ENCODE measurements at places on chromosomes 5 and 9. TPM values are rescaled to one million over a fixed set of nuclear protein-coding genes. Genes with fewer than 3 reads are reported as not detected.

DNA sequence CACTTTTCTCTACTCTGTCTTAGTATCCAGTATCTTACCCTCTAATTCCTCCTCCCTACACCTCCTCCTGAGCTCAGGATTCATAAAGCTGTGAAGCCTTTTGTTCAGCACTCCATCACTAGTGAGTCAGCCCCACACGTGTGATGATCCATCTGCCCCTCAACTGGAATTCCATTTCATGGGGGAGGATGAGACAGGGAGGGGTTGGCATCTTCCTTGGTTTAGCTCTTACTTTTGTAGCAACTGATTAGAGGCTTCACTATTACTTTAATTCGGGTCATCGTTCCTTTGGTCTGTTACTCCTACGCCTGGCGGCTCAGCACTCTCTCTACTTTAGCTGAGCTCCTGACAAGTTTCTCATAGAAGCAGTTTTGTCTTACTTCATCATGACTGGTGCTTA lies 11.8 kb downstream of the BTNL8 start:
- no peak for DNase-seq

GRCh38 chr5:167779644-167780043 lies 511.8 kb upstream of the WWC1 start:
- DNase-seq, result no peak

PCDHGA6 gene
- 18.4 TPM for polyA plus RNA-seq

DNA sequence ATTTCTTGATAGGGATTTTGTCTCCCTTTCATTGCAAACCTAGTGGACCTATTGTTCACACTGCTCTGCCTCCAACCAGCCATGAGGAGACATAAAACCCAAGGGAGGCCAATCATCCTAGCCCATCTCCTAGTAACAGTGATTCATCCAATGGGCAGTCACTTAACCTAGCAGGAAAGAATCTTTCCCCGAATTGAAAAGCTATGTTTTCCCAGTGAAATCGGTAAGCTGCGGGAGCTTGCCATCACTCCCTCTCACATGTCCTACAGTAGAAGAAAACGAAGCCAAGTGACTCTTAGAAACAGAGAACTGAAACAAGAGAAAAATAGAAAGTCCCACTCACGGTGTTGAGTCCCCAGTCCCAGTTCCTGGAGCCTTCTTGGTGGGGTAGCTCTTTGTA lies 123.3 kb downstream of the SUSD1 start:
- DNase-seq, result no peak

DNA sequence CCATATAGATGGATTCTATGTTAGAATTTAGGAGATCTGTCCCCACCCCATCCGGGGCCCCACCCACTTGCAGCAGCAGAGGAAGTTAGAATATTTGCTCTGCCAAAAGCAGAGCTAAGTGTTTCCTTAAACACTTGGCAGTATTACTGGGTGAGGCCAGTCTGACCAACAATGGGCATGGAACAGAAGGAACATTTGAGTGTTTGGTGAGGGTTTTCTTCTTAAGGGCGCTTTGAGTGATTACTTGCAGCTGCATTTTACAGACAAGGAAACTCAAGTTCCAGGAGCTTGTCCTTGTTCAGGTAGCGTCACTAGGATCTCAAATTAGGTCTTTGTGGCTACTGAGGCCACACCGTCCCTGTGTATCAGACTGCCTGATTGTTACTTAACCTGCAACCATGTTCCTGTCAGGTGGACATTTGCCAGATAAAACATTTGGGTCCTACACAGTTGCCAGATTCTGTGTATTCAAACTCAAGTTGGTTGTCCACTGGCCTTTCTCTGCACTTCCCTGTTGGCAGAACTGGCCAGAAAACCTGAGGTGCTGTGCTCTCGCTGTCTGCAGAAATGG lies 59.3 kb downstream of the SLC46A2 start:
- DNase-seq, result no peak

GRCh38 chr5:37208883-37209797 lies 40.0 kb downstream of the CPLANE1 start:
- DNase-seq, result no peak

- DNase-seq, result no peak
These were observed 265.7 kb downstream of the TMEM167A start for GRCh38 chr5:82811490-82811889.

DNA sequence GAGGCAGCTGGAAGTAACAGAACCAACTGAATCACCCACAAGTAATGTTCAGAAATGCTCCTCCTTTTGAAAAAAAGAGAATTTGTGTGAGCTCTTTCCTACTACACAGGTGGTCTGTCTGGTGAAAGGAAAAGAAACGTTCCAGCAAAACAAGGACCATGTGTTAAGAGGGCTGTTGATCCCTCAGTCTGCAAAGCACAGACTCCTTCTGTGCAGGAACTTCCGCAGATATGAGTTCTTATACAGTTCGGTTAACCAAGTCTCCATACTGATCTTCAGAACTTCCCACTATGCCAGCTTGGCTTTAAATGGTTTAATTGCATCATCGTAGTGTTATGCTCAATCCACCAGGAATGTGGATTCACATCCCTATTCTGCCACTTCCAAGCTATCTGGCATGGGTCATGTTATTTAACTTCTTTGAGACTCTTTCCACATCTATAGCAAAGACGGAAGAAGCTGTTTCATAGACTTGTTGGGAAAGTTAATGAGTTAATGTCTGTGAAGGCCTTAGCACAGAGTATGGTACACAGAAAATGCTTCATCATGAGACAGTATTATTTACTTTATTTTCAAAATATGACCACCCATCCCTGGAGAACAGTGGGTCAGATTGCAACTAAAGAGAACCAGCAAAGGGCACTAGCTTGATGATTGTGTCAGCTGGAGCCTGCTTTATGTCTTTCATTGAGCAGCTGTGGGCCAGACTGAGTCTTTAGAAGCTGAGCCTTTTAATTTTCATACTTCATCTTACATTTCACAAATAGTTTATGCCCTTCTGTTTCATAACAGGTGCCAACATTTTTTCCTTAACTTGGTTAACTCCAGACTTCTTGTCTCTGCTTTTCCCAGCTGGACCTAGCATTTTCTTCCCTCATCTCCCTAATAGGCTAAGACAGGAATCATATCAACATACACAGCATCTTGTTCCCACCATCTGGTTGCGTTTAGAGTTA lies 89.9 kb downstream of the MAMDC2 start:
- DNase-seq, result no peak
